Astrocyte (in vitro differentiated cells and primary cell): ENCODE measurements at places on chromosomes 3 and 15. TPM values are rescaled to one million over a fixed set of nuclear protein-coding genes. Genes with fewer than 3 reads are reported as not detected.

The SLC28A1 gene
- total RNA-seq, result not detected in 2 replicates

The TTLL13 gene
- total RNA-seq, result 0.14 TPM in 1 of 2 replicates, not detected in the other

The KPNA1 gene
- 160 and 165 TPM in 2 replicates for total RNA-seq

The TMEM108 gene
- total RNA-seq, result 5.6 and 5.9 TPM in 2 replicates

The TICRR gene
- total RNA-seq, result 2.8 and 2.9 TPM in 2 replicates

DNA sequence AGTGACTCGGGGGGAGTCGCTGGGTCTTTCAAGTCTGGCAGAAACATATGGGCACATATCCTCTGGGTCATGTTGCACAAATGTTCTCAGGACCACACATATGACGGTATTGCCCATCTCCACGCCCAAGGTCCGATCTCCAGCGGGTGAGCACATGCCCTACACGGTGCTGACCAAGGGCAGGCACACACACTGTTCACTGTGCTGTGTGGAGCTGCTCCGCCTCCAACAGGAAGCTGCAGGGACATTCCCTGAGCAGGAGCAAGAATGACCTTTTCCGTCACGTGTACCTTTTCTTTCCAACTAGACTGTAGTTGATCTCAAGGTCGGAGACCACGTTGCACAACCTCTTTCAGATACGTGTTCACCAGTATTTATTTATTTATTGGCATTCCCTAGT, 41.7 kb upstream of the B3GNT5 start:
- H3K4me3 ChIP-seq, result no peak overlapping the region
- DNase-seq, result no peak
- no peaks in the 10 kb centered on the region for H3K4me1 ChIP-seq

DNA sequence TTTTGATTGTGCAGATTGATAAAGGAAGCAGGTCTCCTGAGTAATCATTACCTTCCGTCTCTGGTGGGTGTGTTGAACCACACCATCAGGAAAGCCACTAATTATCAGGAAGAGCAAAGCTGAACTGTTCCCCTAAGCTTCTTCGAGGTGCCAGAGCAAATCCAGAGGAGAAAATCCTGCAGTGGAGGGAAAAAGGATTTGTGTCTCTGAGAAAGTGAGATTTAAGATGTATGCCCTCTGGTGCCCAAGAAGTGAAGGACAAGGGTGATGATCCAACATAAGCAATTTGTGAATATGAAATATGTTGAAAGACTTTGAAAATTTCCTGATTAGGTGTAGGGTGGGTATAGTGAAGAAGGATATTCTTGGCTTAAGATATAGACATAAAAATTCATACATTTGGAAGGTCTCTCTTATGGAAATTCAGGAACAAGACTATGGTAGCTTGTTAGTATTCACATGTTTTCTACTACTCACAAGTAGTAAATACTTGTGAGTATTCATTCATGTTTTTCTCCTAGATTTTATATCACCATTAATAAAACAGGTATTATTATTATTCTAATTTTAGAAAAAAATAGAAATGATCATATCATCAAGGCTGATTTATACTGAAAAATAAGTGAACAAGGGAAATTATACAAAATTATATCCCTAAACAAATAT, 34.8 kb downstream of the COMMD2 start:
- H3K4me3 ChIP-seq, result no peak overlapping the region
- no peaks in the 10 kb centered on the region for H3K4me1 ChIP-seq
- H3K36me3 ChIP-seq, result no peaks in the 10 kb centered on the region
- DNase-seq, result peak; percentile 59
- H3K27me3 ChIP-seq, result no peaks in the 10 kb centered on the region

DNA sequence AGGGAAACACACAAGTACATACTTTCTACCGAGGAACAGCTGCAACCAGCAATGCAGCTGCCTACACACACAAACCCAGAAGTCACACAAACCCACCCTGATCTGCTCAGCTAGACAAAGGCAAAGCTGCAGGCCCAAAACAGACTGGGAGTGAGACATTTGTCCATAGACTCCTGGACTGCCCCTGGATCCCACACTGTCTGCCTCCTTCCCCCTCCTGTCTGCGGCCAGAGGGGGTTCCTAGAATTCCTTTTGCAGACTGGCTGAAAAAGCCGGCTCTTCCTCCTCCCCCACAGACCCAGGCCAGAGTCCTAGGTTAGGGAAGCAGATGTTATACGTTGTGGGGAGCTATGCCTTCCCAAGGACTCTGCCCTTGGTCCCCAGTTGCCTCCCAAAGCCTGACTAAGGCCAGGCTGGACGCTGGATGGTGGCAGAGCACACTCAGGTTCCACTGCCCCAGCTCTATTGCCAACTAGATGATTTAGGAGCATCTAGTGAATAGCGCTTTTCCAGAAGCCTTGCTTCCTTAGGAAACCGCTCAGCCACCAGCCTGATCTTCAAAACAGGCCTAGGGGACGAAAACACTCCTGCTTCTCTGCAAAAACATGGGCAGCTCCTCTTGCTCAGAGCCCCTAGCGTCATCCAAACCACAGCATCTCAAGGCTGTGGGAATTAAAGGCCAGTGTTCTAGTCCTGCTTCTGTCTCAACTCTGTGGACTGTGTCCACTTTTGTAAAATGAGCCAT, 37.4 kb upstream of the CILP start:
- H3K27ac ChIP-seq, result no peak overlapping the region
- no peaks in the 10 kb centered on the region for H3K27me3 ChIP-seq
- H3K36me3 ChIP-seq, result no peaks in the 10 kb centered on the region
- DNase-seq, result no peak
- H3K4me1 ChIP-seq, result peaks cover 6% of the 10 kb centered on the region

- H3K27ac ChIP-seq, result no peak overlapping the region
- no peaks in the 10 kb centered on the region for H3K27me3 ChIP-seq
- DNase-seq, result no peak
- no peaks in the 10 kb centered on the region for H3K36me3 ChIP-seq
These were observed 61.4 kb upstream of the ZBTB38 start for GRCh38 chr3:141306922-141307321.

- H3K36me3 ChIP-seq, result no peaks in the 10 kb centered on the region
- peaks cover 45% of the 10 kb centered on the region for H3K4me1 ChIP-seq
- peak overlapping the region; percentile 93 for H3K27ac ChIP-seq
- H3K4me3 ChIP-seq, result no peak overlapping the region
- DNase-seq, result peak; percentile 98
These were observed 167.5 kb upstream of the IL12A start for GRCh38 chr3:159821110-159821509.

GRCh38 chr3:121153851-121154250, 245.8 kb downstream of the STXBP5L start:
- no peaks in the 10 kb centered on the region for H3K27me3 ChIP-seq
- H3K27ac ChIP-seq, result no peak overlapping the region
- DNase-seq, result no peak
- no peak overlapping the region for H3K4me3 ChIP-seq
